CD4-positive, alpha-beta T cell treated with Interferon alpha-2 for 1 hour (primary cell): ENCODE measurements at places on chromosomes 1 and 21.

- no peak for DNase-seq
These were observed 65.2 kb downstream of the PUM1 start for GRCh38 chr1:31000301-31000700.

- no peak for DNase-seq
These were observed 45.1 kb downstream of the CAPN8 start for GRCh38 chr1:223620297-223620897.

DNA sequence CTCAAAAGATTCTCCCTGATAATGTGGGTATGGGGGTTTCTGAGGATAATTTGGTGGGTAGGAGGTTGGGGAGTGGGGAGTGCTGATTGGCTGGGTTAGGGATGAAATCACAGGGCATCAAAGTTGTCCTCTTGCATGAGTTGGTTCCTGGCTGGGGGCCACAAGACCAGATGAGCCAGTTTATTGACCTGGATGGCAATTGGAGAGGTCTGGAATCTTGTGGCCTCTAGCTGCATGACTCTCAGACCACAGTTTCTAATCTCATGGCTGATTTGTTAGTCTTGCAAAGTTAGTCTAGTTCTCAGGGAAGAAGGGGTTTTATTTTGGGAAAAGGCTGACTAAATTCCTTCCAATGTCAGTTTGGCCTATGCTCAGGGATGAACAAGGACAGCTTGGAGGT is 3.3 kb upstream of the GBP1 start:
- no peak for DNase-seq

DNA sequence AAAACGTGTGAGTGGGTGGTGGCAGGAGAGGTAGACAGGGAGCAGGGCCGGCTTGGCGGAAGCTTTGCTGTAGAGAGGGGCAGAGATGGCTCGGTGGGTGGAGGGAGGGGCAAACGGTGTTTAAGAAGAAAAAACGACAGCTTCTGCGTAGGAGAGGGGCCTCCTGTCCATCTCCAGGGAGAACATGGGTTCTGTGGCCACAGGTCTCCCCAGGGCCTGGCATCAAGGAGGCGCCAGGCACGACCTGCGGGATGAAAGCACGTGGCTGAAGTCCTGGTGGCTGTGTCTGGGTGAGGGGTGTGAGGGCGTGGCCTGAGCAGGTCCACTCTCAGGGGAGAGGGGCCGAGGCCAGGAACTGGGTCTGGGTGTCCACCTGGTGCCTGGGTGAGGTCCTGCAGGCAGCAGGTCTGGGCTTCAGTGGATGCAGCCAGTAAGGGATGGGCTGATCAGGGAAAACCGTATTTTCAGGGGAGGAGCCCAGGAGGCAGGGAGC is 940 bp upstream of the PRKCZ start:
- no peak for DNase-seq

GRCh38 chr1:44031252-44032169 is at the start of gene SLC6A9:
TSS of gene SLC6A9 (minus strand) at chr1:44031462. CDS start at chr1:44024277, 7,185 bp downstream.
- no peak for DNase-seq

DNA sequence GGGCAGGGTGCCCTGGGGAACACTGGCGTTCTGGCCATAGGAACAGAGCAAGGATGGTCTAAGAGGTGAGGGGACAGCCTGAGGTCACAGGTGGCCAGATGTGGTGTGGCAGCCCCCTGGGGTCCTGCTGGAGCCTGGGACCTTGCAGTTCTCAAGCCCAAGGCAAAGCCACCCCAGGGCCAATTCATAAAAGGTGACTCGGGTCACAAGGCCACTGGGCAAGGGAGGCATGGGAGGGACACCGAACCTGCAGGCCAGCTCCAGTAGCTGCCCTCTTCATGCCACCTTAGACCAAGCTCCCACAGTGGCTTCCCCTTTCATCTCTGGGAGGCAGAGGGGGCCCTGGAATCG is 19.3 kb downstream of the TNFRSF25 start:
- no peak for DNase-seq

DNA sequence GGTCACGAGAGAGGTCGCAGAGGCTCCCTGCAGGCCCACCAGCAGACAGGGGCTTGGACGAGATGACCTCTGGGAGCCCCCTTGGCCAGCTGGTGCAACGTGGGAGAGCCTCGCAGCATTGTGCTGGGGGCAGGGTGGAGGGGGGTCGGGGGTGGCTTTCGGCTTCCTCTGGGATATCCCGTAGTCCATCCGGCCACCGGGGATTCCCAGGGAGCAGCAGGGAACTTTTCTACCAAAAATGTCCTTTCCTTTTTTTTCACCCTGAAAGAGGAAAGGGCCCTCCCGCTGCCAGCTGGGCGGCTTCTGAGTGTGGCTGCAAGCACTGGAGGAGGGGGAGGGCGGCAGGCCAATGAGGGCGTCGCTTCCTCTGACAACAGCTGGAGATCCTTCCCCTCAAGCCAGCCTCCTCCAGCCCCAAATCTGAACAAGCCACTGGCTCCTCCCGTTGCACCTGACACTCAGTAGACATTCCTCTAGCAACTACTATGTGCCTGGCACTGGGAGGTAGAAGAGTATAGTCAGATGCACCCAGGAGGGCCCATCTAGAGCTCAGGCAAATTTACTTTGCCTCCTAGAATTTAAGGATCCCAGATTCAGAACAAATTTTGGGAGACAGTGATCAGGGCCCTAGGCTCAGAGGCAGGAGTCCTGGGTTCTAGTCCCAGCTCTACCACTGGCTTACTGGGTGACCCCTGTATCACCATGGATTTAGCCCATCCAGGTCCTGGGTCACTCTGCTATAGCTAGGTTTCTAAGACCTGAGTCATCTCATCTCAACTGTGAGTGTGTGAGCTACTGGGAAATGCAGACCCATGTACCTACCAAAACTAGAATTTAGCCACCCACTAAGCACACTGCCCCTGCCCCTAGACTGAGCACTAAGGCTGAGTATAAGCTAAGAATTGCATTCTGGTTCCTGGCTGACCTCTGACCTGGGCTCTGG is 2.7 kb downstream of the MOB3C start:
- DNase-seq, result peak; percentile 59

- no peak for DNase-seq
These were observed 56.8 kb upstream of the LYST start for GRCh38 chr1:235923466-235924021.

GRCh38 chr1:61080413-61081143 is 1.8 kb upstream of the NFIA start:
- no peak for DNase-seq

GRCh38 chr1:228020686-228021354 is 14.0 kb downstream of the WNT3A start:
- DNase-seq, result no peak

DNA sequence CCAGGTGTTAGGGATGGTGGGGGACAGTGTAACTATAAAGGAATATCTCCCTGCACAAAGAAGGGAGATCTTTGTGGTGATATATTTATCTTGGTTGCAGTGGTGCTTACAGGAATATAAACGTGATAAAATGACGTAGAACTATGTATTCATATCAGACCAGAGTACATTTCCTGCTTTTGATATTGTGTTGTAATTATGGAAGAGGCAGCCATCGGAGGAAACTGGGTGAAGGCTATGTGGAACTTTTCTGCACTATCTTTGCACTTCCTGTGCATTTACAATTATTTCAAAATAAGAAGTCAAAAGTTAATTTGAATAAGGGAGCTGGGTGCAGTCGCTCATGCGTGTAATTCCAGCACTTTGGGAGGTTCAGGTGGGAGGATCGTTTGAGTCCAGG is 37.6 kb downstream of the NDUFS5 start:
- no peak for DNase-seq
